ENCODE measurements at places on chromosomes 5 and 9.

DNA sequence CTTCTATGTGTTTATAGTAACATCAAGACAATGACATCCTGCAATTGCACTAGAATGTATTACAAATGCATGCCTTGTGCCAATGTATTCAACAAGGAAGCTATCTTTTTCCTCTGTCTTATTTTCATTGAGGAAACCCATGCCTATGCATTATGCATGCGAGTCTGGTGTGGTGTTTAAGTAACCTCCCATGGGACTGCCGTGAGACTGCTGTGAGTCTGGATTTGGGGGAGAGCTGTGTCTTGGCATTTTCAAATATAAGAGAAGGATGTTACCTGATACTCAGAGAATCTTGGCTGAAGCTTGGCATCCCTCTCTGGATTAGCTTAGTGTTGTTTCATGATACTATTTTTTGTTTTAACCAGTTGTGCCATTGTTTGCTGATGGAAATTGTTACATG, 98.3 kb downstream of the F2RL2 start:
- DNase-seq, result no peak

- no peak for DNase-seq
These were observed 30.2 kb downstream of the GOLGA2 start for GRCh38 chr9:128245421-128246151.

DNA sequence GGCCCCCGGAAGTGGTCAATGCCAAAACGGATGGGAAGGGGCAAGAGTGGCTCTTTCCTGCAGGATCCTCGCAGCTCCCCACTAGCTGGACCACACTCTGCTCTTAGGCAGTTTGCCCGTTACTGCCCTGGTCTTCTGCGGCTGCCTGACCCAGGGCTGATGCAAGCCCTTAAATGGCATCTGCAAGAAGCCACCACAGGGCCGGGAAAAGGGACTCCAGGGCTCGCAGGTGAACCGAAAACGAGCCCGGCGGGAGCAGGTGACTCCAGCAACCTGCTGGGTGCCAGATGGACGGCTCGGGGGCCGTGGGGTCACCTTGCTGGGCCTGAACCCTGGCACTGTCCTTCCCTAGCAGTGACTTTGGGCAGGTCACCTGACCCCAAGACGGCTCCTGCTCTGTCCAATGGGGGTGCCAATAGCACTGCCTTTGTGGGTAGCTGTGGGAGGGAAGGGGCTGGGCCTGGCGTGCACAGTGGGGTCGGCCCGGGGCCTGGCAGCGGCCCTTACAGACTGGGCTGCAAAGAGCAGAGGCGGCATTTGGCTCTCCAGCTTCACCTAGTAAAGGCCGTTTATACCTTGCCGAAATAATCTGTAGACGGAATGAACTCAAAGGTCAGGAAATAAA, 1.3 kb downstream of the TMEM250 start:
- DNase-seq, result peak; percentile 68

- no peak for DNase-seq
These were observed 7.6 kb upstream of the RIC1 start for GRCh38 chr9:5621327-5621726.

GRCh38 chr5:144128844-144129243, 41.6 kb downstream of the YIPF5 start:
- DNase-seq, result no peak

- no peak for DNase-seq
These were observed 4.4 kb upstream of the FER start for GRCh38 chr5:108743319-108743718.

DNA sequence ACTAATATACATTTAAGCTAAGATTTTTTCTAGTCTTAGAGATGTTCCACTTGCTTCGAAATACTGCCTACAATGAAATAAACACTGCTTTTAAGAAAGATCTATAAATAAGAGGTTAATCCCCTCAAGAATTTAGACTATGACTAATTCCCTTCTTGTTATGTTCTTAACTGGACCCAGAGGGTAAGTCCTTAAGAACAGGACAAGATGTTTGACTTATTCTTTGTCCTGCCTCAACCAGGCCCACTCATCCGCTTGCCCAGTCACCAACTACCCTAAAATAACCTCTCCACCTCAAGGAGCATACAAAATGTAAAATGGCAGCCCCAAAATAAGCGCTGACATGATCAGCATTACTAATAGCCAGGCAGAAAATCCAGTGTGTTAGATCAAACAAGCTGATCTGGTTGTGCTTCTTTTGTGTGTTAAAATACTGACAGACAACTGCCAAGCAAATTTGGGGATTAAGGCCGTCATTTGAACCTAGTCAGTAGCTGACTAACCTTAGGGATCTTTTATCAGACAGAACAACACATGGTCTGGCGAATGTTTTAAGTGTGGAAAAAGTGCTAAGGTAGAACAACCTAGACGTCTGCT, 93.7 kb upstream of the SMC5 start:
- DNase-seq, result no peak

DNA sequence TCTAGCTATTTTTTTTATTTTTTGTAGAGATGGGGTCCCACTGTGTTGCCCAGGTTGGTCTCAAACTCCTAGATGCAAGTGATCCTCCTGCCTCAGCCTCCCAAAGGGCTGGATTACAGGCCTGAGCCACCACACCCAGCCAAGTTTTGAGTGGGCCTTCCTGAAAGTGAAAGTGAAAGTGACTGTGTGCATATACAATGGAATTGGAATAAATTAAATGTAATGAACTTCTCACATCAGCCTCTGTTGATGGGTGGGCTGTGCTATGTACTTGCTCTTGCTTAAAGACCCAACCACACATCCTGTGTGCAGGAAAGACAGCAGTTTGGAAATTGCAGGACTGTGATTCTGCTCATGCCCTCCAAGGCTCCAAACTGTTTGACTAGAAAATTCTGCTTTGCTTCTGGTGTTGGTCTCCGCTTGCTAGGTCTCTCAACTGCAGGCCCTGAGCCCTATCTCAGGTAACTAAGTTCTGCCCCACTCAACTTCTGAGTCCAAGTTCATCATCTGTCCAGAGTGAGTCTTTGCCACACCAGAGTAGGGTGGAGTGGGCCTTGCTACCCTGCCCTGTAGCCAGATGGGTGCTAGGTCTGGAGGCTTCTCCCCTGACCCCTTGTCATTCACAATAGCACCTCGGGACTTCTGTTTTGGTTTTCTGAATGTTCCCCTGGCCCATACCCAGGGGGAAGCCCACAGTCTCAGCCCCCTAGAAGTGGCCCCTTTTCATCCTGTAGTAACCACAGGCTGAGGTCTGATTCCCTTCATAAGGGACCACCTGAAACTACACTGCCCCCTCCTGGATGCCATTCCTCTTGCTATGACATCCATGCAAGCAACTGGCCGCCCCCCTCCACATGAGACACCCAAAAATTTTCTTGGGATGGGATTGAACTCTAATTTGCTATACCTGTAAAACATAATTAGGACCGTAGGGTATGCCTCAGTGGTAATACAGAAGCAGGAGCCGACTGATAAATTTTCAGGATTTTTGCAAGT, 36.5 kb upstream of the RAD23B start:
- DNase-seq, result peak; percentile 5

GRCh38 chr5:131622633-131623032, 12.4 kb downstream of the RAPGEF6 start:
- no peak for DNase-seq

- no peak for DNase-seq
These were observed 3.6 kb upstream of the SLC1A3 start for GRCh38 chr5:36602704-36603321.

- no peak for DNase-seq
These were observed 28.6 kb downstream of the ADAMTSL1 start for GRCh38 chr9:18502546-18502945.

GRCh38 chr5:67814569-67815311, 400.8 kb upstream of the PIK3R1 start:
- DNase-seq, result no peak

DNA sequence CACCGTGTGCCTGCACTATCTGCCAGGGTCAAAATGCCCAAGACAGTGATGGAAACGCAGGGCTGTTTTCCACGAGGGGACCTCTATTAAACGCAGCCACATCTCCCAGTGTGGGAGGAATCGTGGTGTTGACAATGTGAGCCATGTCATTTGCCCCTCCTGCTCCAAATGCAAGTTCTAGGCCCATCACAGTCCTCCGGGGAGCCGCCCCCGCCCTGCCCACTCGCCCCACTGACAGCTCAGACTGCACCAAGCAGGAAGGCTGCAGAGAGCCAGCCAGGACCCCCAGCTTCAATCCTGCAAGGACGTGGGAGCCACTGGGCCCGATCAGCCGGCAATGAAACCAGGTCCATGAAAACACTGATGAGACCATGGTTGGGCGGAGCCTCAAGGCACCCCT, 85.9 kb downstream of the VAV2 start:
- DNase-seq, result no peak

DNA sequence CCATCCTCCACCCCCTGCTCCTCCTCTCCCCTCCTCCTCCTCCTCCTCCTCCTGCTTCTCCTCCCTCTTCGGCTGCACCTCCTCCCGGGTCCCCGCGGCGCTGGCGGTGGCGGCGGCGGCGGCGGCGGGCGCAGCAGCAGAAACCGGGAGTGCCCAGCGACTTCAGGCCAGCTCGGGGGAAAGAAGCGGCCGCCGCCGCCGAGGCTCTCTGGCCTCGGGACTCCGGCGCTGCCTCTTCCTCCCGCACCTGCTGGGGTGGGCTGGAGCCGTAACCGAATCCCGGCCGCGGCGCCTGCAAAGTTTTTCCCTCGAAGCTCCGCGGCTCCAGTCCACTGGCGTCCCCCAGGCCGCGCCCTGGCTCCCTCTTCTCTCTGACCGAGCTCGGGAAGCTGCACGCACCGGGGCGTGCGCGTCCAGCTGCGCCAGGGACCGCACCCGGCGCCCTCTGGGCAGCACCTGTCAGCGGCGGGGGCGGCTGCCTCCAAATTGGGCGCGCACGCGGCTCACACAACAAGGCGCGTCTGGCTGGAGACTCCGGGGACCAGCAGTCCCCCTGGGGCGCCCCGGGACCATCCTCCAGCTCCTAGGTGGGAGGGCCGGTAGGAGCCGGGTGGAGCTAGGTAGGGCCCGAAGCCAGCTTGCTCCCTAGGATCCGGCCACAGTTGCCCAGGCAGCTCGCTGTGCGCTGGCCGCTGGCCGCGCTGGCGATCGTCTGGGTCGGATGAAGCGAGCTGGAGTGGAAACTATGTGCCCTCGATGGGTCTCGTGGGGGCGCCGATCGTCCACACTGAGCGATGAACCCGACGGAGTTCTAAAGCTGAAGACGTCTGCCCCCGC, at the start of gene MCTP1:
Gene MCTP1, minus strand, starts transcription at position 523 of the 837 bp plus-strand sequence.
- no peak for DNase-seq

- no peak for DNase-seq
These were observed 94.0 kb downstream of the ZNF608 start for GRCh38 chr5:124652514-124652819.
